ENCODE measurements at places on chromosomes 2 and 18.

- no peak for DNase-seq
These were observed 20.5 kb upstream of the CD28 start for GRCh38 chr2:203685789-203686420.

DNA sequence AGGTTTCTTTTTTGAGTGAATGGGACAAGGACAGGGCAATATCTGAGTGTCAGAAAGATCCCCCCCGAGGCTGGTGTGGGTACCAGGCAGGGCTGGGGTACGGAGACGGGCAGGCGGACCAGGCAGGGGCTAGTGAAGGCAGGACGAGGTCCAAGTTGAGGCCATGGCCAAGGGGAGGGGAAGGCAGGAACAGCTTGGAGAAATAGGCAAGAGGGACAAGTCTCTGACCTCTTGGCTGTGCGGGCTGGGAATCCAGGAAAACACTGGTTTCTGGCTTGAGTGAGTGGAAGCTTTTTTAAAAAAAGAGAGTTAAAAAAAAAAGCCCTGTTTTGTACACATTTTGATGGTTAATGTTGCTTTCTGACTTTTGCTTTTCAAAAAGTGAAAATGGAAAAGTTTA is 30.3 kb downstream of the ASAP2 start:
- no peak for DNase-seq

- no peak for DNase-seq
These were observed 94.3 kb downstream of the TSHZ1 start for GRCh38 chr18:75304678-75305557.

GRCh38 chr2:11749646-11750349 is 3.4 kb downstream of the LPIN1 start:
- peak; percentile 57 for DNase-seq

- DNase-seq: no peak
These were observed 19.7 kb upstream of the ARHGAP25 start for GRCh38 chr2:68714866-68715265.

DNA sequence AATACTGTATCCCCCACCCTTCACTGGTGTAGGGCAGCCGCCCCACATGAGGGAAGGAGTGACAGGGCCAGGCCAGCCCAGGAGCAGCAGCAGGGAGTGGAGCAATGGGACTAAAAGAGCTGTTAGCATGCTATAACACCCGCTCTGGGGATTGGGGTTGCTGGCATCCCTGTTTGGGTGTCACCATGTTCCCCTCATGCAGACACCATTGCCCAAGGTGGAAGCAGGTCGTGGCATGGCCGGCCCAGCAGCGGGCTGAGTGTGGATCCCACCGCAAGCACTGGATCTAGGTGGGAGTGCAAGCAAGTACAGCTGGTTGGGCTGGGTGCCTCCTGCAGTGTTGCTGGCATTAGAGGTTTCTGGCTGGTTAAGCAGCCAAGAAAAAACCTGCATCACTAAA is 3.3 kb upstream of the SULT6B1 start:
- no peak for DNase-seq
